ENCODE measurements at places on chromosomes 2 and 18. TPM values are rescaled to one million over a fixed set of nuclear protein-coding genes. Genes with fewer than 3 reads are reported as not detected.

The TMEFF2 gene
- total RNA-seq: 0.31 TPM

The PLB1 gene
- 1.1 TPM for total RNA-seq

The ESCO1 gene
- total RNA-seq: 9.2 TPM

The SOCS6 gene
- 32.6 TPM for total RNA-seq

The CPO gene
- total RNA-seq: not detected
